ENCODE measurements at places on chromosomes 6 and 20. TPM values are rescaled to one million over a fixed set of nuclear protein-coding genes. Genes with fewer than 3 reads are reported as not detected.

PDRG1 gene
- polyA plus RNA-seq = 26.0 TPM

COQ3 gene
- polyA plus RNA-seq = 48.5 TPM

NR2E1 gene
- polyA plus RNA-seq = not detected

TRIM15 gene
- not detected for polyA plus RNA-seq

FOXF2 gene
- 0.67 TPM for polyA plus RNA-seq

SYCP2 gene
- 5.9 TPM for polyA plus RNA-seq

RALGAPB gene
- 19.8 TPM for polyA plus RNA-seq

TRIM40 gene
- not detected for polyA plus RNA-seq

CTSZ gene
- not detected for polyA plus RNA-seq

SOBP gene
- 13.2 TPM for polyA plus RNA-seq

GABRR1 gene
- polyA plus RNA-seq = 0.85 TPM

NRN1 gene
- 5.6 TPM for polyA plus RNA-seq

RIMS1 gene
- 10.0 TPM for polyA plus RNA-seq

PTCRA gene
- polyA plus RNA-seq = not detected

FAM83C gene
- not detected for polyA plus RNA-seq

FAM217A gene
- polyA plus RNA-seq = not detected

ZBTB2 gene
- 2.1 TPM for polyA plus RNA-seq

SIRPD gene
- polyA plus RNA-seq = not detected

RSPH4A gene
- 2.7 TPM for polyA plus RNA-seq

LGSN gene
- polyA plus RNA-seq = 0.65 TPM

ANKRD66 gene
- polyA plus RNA-seq = not detected

IL17F gene
- polyA plus RNA-seq = 12.9 TPM

CST8 gene
- polyA plus RNA-seq = not detected
